MM.1S (cell line): ENCODE measurements at places on chromosomes 6 and 20.

DNA sequence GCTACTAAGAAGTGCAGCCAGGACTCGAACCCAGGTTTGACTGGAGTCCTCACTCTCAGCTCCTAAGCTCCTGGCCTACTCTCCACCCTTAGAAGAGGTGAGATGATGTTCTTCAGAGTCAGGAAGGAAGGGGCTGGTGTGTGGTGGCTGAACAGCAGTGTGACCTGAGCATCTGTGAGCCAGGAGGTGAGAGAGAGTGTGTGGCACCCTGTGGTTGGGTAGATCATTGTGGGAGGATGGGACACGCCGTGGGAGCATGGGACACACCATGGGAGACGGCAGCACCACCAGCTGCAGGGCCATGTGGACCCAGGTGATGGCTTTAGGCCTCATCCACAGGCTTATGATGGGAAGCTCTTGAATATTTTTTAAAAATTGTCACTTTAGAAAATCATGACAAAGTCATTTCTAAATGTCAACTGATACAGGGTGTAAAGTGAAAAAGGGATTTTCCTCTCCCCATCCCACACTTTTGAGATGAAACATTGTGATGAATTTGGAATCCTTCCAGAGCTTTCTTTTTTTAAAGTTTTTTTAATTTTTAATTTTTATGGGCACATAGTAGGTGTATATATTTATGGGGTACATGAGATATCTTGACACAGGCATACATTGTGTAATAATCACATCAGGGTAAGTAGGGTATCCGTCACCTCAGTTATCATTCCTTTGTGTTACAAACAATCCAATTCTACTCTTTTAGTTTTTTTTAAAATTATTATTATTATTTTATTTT lies 31.6 kb downstream of the SRC start:
- peak; percentile 18 for DNase-seq

DNA sequence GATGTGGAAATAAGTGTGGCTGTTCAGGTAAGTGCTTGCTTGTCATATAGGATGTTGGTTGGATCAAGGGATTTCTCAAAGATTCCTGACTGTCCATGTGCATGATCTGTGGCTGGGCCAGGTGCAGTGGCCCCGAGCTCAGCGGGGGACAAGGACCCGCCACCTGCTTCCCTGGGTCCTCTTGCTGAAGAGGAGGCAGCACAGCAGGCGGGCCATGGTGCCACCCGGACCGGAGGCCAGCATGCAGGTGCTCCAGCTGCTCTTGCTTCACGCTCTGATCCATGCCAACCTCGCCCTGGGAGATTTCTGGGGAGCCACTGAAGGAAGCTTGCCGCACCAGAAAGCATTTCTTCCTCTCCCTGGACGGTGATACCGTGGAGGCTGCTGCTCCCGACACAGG lies 173.8 kb downstream of the HIVEP2 start:
- DNase-seq: no peak

DNA sequence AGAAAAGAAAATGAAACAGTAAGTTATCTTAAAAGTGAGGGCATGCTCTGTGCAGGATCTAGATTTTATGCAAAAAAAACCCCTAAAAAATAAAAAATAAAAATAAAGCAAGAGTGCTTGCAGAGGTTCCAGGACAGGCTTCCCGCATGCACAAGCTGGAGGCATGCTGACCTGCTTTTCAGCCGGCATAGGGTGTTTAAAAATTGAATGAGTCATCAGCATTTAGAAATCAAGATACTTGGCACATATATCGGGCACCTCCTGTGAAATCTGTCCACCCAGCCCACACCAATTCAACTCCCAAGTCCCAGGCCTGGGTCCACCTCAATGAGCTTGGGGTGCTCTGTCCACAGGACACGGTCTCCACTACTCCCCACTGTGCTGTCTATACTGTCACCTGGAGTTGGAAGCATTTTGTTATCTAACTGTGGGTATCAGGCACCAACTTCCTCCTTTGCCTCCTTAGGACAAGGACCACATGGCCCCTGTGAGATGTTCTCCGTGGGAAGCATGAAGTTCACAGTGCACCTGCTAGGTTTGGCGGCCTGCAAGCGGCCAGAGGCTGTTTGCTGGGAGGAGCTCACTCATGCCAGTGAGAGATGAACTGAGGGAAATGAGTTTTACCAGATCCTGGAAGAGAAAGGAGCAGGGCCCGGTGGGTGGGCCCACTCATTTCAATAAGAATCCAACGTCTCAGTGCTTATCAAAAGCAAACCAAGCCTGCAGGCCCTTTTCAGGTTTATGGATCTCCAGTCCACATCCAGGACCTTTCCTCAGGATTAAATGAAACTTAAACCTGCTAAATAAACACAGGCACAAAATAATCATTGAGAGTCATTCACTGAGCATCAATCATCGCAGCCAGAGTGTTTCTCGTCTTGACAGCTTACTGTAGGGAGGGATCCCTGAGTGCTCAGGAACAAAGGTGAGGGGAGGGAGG lies 121.1 kb downstream of the FOXA2 start:
- DNase-seq: no peak

DNA sequence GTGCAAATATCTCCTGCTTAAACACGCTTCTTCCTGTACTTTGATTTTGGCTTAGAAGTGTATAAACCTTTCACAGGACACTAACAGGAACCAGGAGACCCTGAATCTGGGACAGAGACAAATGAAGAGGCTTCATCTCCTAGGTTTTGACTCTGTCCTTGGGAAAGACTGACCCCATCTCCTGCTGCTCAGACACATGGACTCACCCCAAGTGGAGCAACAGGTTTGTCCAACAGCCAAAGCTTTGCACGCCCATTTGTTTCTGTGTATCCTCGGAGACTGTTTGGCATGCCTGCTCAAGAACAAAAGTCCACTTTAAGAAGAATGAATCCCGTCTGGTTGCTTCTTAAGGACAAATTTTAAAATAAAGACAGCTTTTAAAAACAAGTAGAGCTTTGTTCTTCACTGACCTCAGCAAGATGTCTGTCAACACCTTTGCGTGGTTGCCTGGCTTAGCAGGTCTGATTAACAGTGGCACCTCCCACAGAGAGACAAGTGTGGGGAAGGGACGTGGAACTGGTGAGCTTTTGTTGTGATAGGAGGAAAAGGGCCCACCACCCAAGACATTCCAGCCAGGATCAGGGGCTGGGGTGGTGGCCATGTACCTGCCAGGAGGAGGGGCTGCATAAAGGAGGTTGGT lies 202.6 kb downstream of the SOD2 start:
- DNase-seq: no peak

DNA sequence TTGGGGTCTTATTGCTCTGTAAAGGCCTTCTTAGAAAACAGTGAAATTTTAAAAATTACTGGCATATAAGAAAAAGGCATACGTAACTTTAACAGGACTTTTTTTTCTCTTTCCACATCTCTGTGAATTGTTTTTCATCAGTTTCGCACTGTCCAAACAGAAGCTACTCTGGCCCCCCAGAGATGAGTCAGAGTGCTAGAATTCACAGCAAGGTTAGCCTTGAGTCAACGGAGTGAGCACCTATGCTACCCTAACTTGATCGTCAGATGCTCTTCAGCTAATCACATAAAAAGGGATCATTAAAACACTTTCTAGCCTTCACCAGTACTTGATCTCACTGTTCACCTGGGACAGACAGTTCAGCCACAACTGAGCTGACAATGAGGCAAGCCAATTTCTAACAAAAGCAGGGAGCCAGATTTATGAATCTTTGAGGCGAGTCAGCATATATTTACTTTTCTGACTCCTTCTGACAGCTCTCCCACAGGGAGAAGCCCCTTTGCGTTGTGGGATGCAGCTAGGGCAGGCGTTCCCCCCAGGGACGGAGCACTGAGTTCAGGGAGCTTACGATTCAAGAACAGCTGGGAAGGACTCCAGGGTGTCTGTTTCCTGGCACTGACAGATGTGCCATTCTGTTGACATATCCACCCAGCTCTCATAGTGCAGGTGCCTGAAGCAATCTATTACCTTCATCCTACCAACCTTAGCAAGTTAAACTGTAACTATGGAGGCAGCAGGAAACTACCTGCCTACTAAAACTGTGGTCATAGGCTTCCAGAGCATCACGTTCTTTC lies 46.4 kb upstream of the SPDEF start:
- DNase-seq: no peak

GRCh38 chr20:58945965-58946631 lies 35.0 kb upstream of the NELFCD start:
- no peak for DNase-seq

DNA sequence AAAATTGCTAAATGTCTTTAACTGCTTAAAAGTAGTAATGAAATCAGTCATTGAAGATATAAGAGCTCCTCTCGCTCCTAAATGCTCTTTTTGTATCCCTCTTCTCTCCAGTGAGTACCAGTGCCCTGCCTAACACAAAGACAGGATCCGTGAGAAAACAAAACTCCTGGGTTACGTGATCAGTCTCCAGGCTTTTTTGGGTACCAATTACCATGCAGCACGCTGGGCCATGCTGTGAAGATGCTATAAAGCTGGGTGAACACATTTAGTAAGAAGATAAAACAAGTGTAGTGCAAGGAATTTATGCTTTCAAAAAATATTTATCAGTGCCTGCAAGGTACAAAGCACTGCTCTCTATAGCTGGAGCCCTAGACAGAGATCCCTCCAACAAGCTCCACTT lies 66.7 kb downstream of the AGPAT4 start:
- DNase-seq: no peak

DNA sequence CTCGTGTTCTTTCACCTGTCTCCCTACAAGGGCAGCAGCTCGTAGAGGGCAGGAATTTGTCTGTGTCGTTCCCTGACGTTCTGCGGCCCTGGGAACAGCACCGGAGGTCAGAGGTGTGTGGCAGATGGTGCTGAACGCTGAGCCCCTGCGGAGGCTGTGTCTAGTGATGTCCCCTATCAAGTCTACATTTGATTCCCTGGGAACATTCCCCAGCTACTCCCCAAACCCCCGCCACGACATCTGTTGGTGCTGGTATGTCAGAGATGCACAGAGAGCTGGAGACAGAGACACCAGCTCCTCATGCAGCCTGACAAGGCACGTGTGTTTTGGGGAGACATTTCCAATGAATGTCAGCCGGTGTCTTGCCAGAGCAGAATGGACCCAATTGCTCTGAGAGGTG lies 7.7 kb downstream of the PMEPA1 start:
- DNase-seq: no peak

DNA sequence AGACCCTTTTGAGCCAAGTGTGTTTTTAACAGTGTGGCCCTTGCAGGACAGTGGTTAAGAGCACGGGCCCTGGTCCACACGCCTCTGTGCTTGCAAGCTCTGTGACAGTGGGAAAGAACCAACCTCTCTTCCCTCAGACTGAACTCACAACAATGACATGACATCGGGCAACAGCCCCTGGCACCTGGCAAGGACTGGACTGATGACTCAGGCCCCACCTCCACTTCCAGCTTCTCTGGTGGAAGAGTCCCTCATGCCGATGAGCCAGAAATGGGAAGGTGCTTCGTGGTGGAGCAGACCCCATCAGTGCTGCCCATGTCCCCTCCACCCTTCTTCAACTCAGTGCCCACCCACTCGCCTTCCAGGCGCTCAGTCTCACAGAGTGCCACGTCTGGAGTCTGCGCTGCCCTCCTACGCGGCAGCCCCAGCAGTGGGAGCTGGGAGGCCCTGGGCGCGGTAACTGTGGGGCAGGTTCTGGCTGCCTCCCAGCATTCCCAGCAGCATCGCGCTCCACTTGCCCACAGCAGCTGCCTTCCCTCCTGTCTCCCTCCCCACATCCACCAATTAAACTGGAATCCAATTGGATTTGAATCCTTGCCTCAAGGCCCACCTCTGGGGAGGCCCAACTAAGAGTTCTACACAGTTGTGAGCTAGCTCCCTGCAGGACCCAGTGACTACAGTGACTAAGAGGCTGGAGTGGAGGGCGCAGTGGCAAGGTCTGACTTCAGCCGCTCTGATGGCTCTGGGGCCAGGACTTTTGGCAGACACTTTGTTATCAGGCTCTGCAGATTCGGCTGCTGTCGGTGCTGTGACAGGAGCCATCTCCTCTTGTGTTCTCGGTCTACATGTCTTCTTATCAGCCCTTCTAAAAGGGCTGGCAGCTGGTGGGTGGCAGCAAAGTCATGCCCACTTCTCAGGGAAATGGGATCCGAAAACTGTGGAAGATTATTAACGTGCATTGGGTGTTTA lies 156.8 kb upstream of the MLN start:
- DNase-seq: no peak

- no peak for DNase-seq
Observed at GRCh38 chr20:52746770-52747169, 225.4 kb upstream of the TSHZ2 start.

- DNase-seq: no peak
Observed at GRCh38 chr6:53069427-53069826, 4.2 kb downstream of the FBXO9 start.
